ENCODE measurements at places on chromosomes 11 and 22. TPM values are rescaled to one million over a fixed set of nuclear protein-coding genes. Genes with fewer than 3 reads are reported as not detected.

The AIFM3 gene
- total RNA-seq, result 0.52 TPM

The LRRN4CL gene
- 20.1 TPM for total RNA-seq

The SCGB1C1 gene
- not detected for total RNA-seq

The TYMP gene
- total RNA-seq, result 50.7 TPM

The GNG3 gene
- not detected for total RNA-seq

The ADAMTS15 gene
- total RNA-seq, result 13.3 TPM
